ENCODE measurements at places on chromosomes 12 and 14.

DNA sequence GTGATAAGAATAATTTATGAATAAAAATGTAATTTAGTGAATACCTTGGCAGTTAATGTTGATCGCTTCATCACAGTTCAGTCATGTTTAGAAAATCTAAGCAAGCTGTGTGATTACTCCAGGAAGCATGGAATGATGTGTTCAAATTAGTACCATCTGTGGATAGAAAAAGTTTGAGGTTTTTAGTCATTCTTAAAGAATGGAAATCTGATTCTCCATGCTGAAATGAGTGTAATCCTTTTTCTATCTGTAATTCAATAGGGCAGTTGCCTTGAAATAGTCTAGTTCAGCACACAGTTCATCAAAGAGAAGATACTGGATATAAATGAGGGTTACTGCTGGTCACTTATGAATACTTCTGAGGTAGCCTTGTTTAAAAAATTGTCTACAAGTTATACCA lies 127.2 kb upstream of the MYF6 start:
- DNase-seq = no peak

DNA sequence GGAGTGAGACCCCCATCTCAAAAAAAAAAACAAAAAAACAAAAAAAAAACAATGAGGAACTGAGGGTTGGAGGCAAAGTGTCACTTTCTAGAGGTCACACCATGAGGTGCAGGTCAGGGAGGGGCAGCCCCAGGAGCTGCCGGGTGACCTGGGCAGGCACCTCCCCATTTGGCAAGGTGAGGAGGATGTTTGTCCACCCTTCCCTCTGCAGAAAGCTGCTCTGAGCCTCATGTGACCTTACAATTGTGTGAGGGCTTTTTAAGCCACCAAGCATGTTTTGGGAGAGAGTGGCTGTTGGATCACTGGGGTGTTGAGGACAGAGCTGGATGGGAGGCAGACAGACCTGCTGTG lies 49.6 kb downstream of the FOXN4 start:
- no peak for DNase-seq

DNA sequence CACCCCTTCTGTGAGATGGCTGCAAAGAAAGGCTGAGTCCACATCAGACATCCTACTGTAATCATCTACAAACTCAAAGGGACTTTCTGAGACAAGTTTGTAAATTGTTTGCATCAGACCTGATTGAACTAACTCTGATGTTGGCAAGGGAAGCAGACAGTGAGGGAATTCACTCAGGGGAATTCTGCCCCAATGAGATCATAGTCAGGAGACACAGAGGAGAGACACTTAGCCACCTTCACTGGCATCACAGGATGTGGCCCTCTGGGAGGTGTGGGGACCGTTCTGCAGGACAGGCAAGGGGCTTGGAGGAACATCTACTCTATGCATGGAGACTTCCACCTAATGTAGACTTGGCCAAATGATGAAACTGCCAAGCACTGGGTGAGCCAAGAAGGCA lies 70.7 kb upstream of the DDX11 start:
- no peak for DNase-seq

GRCh38 chr12:45546545-45546944 lies 183.0 kb upstream of the ARID2 start:
- no peak for DNase-seq

GRCh38 chr12:39499296-39499695 lies 56.4 kb upstream of the KIF21A start:
- no peak for DNase-seq

GRCh38 chr12:7602277-7602676 lies 63.4 kb downstream of the APOBEC1 start:
- DNase-seq = no peak

GRCh38 chr14:77505031-77505430 lies 6.4 kb upstream of the ISM2 start:
- DNase-seq = no peak

DNA sequence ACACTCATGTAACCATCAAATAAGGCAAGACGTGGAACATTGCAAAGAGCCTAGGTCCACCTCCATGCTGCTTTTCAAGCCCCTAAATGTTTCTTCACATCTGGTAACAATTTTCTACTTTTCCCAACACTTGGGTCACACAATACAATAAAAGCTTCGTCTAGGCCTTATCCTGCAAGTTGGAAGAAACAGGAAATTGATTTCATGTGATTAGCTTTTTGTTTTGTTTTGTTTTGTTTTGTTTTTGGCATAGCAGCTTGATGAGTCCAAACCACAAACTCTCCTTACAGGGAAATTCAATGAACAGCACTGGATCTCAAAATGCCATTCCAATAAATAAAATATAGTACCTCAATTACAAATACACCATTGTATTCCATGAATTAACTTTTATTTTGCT lies 19.3 kb downstream of the TAS2R50 start:
- no peak for DNase-seq

DNA sequence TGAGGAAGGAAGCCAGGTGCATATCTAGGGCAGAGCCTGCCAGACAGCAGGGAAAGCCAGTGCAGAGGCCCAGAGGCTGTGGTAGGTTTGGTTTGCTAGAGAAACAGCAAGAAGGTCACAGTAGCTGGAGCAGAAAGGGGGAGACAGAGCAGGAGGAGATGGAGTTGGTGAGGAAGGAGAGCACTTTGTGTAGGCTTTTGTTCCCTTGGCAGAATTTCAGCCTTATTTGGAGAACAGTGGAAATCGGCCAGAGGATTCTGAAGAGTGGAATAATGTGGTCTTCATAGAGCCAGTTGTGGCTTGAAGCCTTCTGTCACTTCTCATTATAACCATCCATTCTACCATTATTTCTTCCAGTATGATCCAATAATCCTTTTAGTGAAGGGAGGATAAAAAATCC lies 212.9 kb upstream of the FAR2 start:
- no peak for DNase-seq

DNA sequence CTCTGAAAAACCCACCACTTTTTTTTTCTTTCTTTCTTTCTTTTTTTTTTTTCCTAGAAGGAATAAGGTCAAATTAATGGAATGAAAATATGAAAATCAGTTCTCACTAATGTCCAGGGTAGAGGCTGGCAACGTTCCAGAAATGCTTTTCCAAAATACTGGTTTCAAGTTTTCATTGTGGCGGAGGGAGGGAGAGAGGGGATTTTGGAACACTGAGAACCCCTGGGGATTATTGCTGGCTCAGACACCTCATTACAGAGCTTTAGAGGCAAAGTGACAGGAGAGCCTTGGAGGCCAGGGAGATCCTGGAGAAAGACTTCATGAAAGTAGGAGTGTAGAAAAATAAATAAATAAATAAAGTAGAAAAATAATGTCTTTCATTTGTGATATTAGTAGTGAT lies 45.4 kb downstream of the ALX1 start:
- peak; percentile 7 for DNase-seq

- no peak for DNase-seq
Observed at GRCh38 chr14:32011225-32011624, 65.9 kb upstream of the ARHGAP5 start.

- no peak for DNase-seq
Observed at GRCh38 chr12:20000229-20000849, 368.0 kb upstream of the PDE3A start.

DNA sequence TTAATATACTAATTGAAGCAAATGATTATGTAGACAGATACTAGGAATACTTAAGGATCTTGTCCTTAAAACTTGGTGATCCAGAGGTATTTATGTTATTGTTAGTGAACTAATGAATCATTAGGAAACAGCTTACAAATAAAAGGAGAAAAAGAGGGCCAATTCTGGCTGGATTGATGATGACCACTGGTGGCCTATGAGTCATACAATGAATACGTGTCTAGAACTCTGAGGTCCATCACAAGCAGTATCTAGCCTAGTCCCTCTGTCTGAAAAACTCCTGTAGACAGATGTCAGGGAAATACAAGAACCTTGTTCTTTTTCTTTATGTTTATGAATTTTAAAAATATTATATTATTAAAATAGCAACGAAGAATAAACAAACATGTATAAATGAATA lies 51.7 kb upstream of the RTL1 start:
- no peak for DNase-seq

DNA sequence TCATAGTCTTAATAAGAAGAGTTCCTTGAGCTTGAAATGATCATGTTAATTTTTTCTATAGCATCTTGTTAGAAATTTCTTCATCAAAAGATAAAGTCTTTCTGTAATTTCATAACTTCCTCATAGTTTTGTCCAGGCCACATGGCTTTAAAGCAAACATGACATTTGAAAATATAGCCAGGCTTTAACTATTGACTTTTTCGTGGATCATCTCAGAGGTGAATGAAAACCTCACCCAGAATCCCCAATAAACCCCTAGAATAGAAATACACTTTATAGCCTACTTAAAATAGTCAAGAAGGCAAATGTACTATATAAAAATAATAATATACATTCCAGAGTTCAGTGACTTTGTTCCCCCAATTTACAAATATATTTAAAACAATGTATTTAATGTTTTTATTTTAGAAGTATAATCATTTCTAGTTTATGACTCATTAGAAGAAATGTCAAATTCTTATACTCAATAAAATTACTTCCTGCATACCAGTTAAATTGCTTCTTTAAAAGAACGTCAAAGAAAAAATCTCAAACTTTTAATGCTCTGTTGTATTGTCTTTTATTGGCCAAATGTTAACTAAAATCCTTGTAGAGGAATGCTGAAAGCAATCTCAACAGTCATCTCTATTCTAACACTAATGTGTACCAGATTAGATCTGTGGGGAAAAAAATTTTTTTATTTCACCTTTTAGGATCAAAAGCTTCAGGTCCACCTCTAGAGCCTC lies 21.6 kb downstream of the EXOC5 start:
- no peak for DNase-seq

GRCh38 chr12:80864046-80864735 lies 73.5 kb downstream of the LIN7A start:
- no peak for DNase-seq

GRCh38 chr12:24034160-24034559 lies 84.7 kb upstream of the SOX5 start:
- no peak for DNase-seq

- no peak for DNase-seq
Observed at GRCh38 chr12:80892597-80893445, 44.9 kb downstream of the LIN7A start.

DNA sequence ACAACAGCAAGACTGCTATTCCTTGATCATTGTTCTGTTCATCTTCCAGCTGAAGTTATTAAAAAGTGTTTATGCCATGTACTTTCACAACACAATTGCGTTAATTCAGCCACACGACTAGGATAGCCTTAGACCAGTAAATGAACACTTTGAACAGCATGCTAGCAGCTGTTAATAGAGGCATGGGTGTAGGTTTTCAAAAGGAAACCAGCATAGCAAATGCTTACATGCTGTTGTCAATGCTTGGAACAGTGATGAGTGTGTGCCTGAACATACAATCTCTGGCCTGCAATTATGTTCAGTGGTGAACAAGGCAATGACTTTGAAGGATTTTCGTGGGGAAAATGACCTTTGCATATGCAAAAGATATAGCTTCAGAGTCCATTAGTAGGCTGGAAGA lies 127.4 kb upstream of the RBM19 start:
- DNase-seq = no peak

- DNase-seq = no peak
Observed at GRCh38 chr14:89481196-89481595, 64.2 kb upstream of the FOXN3 start.

- DNase-seq = peak; percentile 15
Observed at GRCh38 chr12:50618864-50619609, 114.3 kb downstream of the DIP2B start.

- no peak for DNase-seq
Observed at GRCh38 chr12:117900561-117900960, 68.2 kb downstream of the KSR2 start.

DNA sequence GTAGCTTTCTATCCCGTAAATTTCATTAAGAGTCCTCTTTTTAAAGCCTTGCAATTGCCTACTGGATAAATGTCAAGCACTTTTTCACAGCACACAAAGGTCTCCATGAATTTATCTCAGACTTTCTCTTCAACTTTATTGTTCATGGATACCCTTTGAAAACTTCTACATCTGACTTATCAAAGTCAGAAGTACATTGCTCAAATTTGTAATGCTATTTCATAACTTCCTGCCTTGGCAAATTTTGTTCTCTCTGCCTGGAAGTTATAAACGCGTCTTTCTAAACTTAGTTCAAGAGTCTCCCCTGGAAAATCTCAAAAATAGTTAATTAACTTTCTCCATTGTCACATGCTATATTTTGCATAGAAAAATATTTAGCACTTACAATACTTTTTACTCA lies 55.9 kb upstream of the RERGL start:
- DNase-seq = no peak

DNA sequence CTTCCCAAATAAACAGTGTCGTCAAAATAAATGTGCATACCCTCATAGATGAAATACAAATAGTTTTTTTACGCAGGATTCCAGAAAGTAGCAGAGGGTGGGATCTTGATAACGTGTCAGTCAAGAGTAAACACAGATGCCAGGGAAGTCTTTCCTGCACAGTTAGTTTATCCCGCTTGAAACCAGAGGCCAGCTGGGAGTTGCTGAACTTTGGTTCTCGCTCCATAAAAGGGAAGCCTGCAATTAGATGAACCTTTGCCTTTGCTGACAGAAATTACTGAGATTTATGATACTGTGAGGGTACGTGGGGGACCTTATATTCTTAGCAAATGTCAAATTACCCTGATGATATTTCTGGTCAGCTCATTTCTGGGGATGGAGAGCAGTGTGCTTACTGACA lies 18.9 kb downstream of the FAR2 start:
- DNase-seq = no peak

DNA sequence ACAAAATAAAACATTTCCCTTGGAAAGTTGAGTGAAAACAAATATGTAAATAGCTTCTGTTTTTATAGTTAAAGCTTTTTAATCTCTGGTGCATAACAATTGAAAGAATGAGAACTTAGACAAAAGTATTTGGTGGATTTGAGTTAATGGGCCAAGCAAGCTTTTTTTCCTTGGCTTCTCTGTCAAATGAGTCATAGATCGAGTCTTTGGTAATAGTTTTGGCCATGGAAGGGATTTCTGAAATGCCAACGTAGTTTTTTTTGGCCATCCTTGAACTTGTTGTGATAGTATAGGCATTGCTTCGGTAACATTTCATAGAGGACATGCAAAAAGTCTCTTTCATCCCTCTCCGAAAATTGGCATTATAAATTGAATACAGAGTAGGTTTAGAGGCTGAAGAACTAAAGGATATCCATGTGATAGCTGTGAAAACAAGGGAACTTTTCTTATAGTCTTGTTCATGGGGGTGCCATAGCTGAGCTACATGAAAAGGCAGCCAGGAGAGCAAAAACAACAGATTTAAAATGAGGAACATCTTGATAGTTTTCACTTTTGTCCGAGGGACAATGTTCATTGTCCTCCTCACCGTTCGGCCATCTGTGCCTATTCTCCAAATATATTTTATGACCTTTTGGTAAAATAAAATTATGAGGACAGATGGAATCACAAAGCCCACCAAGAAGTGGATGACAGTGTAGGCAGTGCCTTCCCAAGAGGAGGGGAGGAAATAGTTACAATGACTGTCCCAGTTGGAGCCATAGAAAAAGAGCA lies 34.7 kb downstream of the GPR19 start:
- no peak for DNase-seq

- DNase-seq = no peak
Observed at GRCh38 chr14:87748558-87748957, 244.4 kb downstream of the GALC start.

- no peak for DNase-seq
Observed at GRCh38 chr12:14910090-14910915, 24.6 kb upstream of the MGP start.

Measured in NCI-H2081 (cell line).